ENCODE measurements at places on chromosomes 1 and 21.

DNA sequence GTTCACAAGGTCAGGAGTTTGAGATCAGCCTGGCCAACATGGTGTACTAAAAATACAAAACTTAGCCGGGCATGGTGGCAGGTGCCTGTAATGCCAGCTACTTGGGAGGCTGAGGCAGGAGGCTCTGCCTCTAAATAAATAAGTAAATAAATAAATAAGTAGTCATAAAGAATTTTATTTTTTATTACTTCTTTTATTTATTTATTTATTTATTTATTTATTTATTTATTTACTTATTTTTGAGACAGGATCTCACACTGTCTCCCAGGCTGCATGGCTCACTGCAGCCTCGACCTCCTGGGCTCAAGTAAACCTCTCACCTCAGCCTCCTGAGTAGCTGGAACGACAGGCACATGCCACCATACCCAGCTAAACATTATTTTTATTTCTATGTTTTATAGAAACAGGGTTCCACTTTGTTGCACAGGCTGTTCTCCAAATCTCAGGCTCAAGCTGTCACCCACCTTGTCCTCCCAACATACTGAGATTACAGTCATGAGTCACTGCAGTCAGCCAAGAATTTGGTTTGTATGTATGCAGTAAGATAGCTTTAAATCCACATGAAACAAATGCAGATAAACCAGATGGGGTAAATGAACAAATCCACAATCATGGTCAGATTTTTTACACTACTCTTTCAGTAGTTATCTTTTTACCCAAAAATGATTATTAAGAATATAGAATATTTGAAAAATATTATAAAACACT is 523.3 kb upstream of the RGS18 start:
- no peak for DNase-seq

DNA sequence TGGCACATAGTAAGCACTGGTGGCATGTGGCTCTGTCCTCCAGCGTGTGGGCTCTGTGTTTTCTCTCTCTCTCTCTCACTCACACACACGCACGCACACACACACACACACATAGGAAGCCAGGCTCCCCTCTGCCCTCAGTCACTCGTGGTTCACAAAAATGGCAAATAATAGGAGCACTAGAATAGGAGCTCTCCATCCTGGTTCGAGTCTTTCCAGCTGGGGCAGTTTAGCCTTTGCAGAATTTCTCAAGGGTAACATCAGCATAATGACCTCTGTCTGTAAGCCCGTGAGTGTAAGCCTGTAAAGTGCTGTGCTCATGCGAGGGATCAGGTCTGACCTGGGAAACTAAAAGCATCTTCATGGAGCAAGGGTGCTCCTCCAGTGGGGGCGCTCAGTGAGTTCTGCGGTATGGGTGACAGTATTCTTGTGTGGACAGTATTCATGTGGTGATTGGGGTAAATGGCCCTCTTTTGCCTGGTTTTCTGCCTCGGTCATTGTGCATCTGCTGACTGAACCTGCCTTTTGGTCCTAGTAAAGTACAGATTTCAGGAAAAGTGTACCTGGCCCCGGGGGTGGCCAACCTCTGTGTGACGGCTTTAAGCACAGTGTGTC is 842 bp upstream of the ZC3H12A start:
- no peak for DNase-seq

DNA sequence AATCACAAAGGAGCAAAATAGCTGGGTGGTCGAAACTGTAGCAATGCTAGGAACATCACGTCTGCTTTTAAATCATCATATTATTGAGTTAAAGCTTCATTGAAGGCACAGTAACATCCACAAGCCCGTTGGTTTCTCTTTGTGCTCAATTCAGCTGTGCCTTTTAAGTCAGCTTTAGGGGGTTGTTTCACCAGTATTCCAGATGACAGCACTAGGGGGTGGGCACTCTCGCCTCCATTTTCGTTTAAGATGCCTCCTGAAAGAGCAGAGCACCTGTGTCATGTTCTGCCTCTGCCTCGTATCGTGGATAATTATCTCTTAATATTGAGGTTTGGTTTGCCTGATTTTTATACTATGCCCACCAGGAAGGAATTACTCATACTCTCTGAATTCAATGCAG is 139.8 kb upstream of the PTBP2 start:
- no peak for DNase-seq

DNA sequence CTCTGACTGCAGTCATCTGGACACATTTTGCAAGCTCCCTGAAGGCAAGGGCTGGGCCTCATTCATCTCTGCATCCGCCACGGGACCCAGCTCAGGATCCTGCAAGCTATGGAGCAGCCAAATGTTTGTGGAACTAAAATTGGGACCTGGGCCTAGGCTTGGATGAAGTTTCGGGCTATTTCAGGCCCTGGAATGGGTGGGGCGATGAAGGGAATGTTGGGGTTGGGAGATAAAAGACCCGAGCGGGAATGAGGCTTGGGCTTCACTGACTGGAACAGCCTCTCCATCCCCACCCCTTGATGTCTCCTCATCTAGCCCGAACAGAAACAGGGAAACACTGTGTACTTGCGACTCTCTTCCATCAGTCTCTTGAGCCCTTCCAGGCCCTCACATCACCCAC is 7.3 kb upstream of the AHCYL1 start:
- no peak for DNase-seq

- DNase-seq = no peak
These were observed 7.8 kb upstream of the H3-3A start for GRCh38 chr1:226054519-226055327.

GRCh38 chr1:167706363-167706762 is 15.4 kb upstream of the MPZL1 start:
- no peak for DNase-seq

GRCh38 chr21:42734323-42734971 is 81.0 kb downstream of the PDE9A start:
- DNase-seq = no peak

Data from HEK293T (cell line).